Activated CD4-positive, alpha-beta T cell treated with anti-CD3 and anti-CD28 coated beads for 36 hours (primary cell): ENCODE measurements at places on chromosomes 5 and 9. TPM values are rescaled to one million over a fixed set of nuclear protein-coding genes. Genes with fewer than 3 reads are reported as not detected.

Gene TRIM41
- 30.7 TPM for total RNA-seq

Gene SPATA31E1
- total RNA-seq, result not detected

Gene FAM200C
- total RNA-seq, result 1.3 TPM

Gene NMUR2
- not detected for total RNA-seq

Gene FABP6
- not detected for total RNA-seq

Gene PCDHA1
- total RNA-seq, result not detected

Gene BTNL3
- total RNA-seq, result not detected

Gene PGM5
- not detected for total RNA-seq

GRCh38 chr5:36153726-36154125 is 1.8 kb downstream of the SKP2 start:
- DNase-seq, result no peak

DNA sequence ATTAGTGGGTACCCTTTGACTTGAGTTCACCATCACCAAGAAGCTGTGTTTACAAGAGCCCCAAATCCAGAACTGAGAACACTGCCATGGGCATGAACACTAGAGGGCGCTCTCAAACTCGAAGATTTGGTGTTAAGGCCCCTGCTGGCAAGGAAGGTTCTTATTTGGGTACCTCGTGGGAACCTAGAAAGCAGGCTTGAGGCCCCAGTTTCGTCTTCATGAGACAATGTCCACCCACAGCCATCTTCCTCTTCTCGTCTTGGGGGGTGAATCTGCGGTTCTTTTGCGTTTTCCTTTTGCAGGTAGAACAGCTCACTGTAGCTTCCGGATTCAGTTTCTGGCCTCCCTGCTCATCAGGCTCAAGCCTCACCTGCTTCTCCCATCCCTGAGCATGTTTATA is 184.0 kb downstream of the SEMA5A start:
- DNase-seq, result peak; percentile 62

- no peak for DNase-seq
Observed at GRCh38 chr5:79513308-79513703, 628 bp downstream of the HOMER1 start.

GRCh38 chr5:122844136-122844909 is 1.1 kb upstream of the SNX24 start:
- peak; percentile 7 for DNase-seq

GRCh38 chr5:53180991-53181390 is 71.4 kb upstream of the MOCS2 start:
- no peak for DNase-seq

- no peak for DNase-seq
Observed at GRCh38 chr5:88404405-88404804, 135.8 kb upstream of the TMEM161B start.

- no peak for DNase-seq
Observed at GRCh38 chr5:151684690-151685361, 1.9 kb downstream of the SPARC start.

- no peak for DNase-seq
Observed at GRCh38 chr5:65061250-65061973, 292.7 kb downstream of the CWC27 start.

DNA sequence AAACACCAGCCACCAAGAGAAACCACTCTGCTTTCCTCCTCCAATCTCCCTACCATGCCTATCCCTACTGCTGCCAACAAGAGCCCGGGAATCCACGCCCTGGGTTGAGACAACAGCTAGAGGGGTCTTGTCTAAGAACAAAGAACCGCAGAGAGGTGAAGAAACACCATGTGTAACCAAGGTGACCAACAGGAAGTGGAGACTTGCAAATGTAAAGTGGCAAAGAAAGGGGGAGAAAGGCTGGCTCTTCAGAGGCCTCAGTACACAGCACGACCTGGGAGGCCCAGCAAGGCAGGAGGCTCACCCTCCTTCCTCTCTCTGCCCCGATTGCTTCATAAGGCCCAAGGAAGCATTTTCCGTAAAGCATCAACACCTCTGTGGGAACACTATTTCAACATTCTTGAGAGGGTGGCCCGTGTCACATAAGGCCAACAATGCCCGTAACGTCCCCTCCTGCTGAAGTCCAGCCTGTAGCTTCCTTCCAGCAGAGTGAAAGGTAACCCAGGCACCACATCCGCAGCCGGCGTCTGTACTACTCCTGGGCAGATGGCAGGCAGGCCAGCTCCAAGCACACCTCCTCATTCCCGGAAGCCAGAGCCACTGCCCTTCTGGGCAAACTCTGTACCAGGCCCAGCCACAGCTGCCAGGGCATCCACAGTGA is 18.3 kb downstream of the CCNJL start:
- DNase-seq, result no peak

- no peak for DNase-seq
Observed at GRCh38 chr5:100898504-100899346, 4.4 kb downstream of the ST8SIA4 start.

DNA sequence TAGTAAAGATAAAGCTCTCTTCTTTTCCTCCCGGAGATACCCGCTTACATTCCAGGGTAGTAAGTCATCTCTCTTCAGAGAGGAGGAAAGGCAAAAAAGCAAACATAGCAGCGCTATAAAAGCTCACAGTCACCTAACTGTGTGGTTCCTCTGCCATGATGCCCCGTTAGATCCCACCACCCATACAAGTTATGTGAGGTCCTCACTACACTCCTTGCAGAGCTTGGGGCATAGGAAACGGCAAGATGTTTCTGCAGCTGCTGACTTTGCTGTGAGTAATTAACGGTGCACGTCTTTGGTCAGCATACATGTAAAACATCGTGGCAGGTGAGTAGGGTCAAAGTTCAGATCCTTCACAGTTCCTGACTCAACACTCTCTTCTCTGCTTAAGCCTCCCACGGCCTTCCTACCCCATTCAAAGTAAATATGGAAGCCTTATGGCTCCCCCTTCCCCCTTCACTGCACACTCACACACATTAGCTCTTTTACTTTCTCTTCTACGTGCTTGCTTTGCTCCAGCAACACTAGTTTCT is 218.9 kb downstream of the DIRAS2 start:
- no peak for DNase-seq

DNA sequence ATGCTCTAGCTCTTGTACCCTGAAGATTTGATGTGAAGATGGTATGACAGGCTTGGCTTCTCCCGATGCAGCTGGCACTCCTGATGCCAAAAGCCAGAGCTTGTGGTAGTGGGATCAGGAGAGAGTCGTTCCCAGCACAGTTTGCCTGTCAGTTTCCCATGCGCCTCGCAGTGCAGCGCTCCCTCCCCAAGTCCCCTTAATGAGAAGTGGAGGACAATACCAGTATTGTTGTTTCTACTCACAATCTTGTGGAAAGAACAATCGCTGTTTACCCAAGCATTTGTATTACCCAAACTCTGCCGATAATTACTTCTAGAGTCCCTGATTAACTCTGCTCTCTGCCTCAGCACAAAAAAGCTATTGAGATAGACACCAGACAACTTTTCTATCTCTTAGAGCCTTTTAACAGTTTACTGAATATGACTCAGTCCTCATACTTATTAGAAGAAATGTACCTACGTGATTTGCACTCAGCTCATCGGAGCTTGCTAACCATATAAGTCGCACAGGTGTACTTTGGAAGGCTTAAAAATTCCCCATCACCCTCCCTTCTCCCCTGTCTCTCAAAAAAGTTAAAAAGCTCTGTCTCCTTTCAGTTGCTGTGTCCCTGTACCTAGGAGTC is 283.2 kb upstream of the TMEM161B start:
- DNase-seq, result no peak

DNA sequence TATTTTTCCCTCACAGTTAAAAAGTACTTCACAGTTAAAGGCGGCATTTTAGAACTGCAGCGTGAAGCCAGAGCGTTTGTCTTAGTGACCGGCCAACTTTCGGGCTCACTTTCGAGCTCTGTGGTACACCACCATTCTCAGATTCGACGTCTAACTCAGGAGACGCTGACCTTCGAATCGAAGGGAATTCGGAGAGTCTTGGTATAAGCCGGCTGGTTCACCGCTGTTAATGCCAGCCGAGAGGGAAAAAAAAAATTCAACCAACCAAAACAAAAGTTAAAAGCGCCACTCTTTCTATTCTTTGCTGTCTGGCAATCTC is 544 bp upstream of the SNX24 start:
- DNase-seq, result peak; percentile 9

DNA sequence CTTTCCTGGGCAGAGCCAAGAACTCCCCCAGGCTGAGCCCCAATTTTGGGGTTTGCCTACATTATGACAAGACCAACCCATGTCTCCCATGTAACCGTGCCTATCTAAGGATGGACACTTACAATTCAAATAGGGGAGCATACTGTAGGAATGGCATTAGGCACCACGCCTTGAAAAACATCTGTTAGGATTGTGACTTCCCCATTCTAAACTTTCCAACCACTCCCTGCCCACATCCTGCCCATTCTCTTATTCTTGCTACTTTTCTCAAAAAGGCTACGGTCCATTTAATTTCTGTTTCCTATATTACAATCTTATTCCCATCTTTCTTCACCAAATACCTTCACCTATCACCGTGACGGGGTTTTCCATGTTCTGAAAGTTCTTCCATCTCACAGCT is 99.2 kb downstream of the LPAR1 start:
- DNase-seq, result no peak

- no peak for DNase-seq
Observed at GRCh38 chr5:143966280-143966679, 154.3 kb downstream of the HMHB1 start.

- no peak for DNase-seq
Observed at GRCh38 chr5:82865625-82866024, 211.6 kb downstream of the TMEM167A start.

DNA sequence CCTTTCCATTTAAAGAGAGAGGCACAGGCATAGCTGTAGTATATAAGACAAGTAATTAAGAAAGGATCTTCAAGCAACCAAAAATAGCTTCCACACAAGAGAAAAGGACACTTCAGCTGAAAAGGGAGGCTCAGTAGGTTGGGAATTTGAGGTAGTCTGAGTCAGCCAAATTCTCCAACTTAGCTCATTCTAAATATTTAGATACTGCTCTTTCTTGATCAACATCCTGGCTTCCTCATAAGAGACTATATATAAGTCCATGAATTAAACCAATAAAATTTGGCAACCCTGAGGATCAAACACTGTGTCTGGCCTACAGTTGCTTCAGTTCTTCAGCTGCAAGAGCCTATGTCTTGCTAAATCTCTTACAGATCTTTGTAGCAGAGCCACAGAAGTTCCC is 17.8 kb downstream of the HINT1 start:
- no peak for DNase-seq

DNA sequence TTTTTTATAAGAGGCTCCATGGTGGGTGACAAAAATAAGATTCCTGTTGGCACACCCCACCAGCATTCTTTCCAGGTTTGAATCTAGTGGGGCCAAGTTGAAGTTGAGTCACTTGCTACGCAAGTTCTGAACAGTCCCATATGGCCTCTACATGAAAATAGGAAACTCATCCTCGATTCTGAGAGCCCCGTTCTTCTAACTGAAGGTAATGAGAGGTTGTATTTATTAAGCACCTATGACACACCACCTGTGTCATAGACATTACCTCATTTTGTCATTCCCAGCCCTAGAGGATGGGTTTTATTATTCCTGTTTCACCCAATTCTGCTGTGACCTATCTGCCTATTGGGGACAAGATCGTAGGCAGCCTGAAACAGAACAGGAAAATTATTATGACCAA is 131.7 kb downstream of the ACTL7B start:
- DNase-seq, result no peak

DNA sequence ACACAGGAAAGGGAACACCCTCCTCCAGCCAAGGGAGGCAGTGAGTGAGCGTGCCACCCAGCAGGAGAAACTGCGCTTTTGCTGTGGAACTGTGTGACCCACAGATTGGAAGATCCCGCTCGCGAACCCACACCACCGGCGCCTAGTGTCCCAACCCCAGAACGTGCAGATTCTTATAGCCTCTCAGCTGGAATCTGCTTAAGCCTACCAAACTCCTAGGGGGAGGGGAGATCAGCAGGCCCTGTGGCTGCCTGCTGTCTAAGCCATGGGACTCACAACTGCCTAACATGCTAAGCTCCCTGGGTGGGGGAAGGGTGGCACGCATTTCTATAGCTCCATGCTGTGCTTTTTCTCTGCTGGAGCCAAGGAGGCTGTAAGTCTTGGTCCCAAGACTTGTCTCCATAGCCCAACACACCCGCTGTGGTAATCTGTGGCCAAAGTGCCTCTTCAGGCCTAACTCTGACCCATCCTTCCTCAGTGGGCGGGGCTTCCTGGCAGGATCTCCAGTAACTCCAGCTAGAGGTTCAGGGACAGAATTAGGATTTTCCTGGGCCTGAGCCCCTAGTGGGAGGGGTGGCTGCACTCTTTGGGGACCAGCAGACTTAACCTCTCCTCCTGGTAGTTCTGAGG is 485.0 kb downstream of the TAF11L14 start:
- DNase-seq, result no peak

GRCh38 chr5:61055434-61056006 is 106.7 kb downstream of the SMIM15 start:
- DNase-seq, result no peak
